ENCODE measurements at places on chromosomes 16 and 17. TPM values are rescaled to one million over a fixed set of nuclear protein-coding genes. Genes with fewer than 3 reads are reported as not detected.

KRT16 gene
- total RNA-seq: 0.66 TPM

KRTAP2-2 gene
- total RNA-seq: not detected

CALB2 gene
- 21.0 TPM for total RNA-seq

DDX28 gene
- 11.8 TPM for total RNA-seq

SLC13A2 gene
- total RNA-seq: 1.3 TPM
